G401 (cell line): ENCODE measurements at places on chromosomes 13 and 19.

DNA sequence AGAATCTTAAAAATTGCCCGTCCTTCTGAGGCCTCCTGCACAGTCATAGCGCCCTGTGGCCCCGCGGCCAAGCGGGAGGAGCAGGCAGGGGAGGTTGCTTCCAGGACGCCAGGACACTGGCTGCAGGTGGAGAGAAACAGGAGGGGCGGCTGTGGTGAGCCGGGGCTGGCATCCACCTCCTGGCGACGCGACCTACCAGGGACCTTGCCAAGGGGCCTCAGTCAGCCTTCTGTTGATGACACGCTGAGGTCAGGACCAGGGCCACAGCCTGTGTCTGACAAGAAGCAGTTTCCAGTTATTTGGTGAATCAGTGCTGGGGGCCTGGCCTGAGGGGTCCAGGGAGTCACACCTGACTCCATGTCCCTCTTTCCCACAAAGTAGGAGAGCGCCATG, 13.3 kb upstream of the MKNK2 start:
- peak; percentile 81 for DNase-seq

GRCh38 chr19:17553256-17553655, 2.2 kb upstream of the COLGALT1 start:
- DNase-seq: peak; percentile 23

DNA sequence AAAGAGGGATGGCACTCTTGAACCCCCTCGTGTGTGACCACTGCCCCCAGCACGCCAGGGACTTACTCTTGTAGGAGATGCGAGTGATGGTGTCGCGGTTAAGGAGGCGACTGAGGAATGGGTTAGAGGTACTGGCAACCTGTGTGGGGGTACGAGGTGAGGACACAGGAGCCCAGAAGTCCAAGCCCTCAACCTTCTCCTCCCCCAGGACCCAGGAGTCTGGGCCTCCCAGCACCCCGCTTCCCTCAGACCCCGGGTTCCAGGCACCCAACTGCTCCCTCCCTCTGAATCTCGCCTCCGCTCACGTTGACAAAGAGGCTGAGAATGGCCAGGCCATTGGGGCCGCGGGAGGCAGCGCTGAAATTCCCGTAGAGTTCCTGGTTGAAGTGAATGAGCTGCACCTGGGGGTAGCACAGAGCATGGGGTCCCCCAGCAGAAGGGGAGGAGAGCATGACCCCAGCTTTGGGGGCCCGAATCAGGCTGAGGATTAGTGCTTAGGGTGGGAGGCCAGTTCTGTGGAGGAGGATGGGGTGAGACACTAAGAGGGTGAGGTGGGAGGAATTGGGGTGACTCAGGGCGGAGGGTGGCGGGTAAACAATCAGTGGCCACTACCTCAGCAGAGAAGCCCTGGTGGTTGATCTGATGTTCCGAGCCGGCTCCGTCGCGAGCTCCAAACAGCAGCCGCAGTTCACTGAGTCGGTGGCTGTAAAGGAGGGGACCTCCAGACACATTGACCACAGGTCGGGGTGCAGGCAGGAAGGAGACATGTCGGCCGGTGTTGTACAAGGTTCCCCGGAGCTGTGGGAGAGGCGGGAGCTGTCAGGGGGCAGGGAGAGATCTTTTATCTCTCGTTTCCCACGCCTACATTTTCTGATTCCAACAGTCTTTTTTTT, 2.5 kb upstream of the DBP start:
- no peak for DNase-seq

DNA sequence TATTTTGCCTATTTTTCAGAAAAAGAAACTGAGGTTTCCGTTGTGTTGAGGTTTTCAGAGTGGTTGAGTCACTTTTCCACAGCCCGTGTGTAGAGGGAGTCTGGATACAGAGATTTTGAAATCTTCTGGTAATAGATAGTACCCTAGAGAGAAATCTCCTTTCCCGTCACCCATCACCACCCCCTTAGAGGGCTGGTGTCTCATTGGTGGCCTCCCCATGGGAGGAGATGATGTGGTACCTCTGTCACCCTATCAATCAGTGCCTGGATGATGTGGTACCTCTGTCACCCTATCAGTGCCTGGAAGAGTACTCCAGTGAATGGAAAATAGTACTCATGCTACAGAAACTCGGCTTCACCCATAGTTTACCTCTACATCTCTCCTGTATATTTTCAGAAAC, 42.2 kb upstream of the SERP2 start:
- no peak for DNase-seq

DNA sequence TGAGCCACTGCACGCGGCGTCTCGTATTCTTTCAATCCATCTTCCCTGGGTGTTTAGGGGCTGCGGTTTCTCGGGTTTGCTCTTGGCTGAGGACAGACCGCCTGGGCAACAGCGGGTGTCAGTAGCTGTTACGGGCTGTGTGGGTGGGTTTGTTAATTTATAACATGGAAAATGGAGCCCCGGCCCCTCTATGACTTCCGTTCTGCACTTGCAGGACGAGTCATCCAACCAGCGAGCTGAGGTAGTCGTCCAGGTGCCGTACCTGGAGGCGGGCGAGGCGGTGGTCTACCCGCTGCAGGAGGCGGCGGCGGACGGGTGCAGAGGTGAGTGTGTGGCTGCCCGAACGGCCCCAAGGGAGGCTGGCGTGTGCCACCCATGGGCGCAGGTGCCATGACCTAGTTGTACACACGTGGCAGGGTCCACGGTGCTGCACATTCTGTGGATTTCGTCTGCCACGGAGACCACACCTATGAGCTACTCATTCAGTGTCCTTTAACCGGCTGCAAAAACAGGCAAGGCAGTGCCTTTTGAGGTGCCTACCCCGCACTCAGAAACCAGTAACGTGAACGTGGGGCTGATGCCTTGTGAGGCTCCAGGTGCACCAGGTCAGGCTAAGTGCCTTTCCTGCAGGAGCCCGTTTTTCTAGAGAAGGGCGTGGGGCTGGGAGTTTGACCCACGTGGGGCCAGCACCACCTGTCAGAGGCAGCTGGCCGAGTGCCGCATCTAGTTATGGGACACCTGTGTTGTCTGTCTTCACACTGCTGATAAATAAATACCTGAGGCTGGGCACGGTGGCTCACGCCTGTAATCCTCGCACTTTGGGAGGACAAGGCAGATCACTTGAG, 10.9 kb downstream of the POLR2E start:
- DNase-seq: no peak
